ENCODE measurements at places on chromosomes 2 and 18. TPM values are rescaled to one million over a fixed set of nuclear protein-coding genes. Genes with fewer than 3 reads are reported as not detected.

Gene ITGA4
- total RNA-seq, result 0.83 TPM

Gene ST6GAL2
- total RNA-seq, result 0.46 TPM

Gene KLHL30
- total RNA-seq, result 0.03 TPM

Gene GKN2
- total RNA-seq, result not detected

Gene ALKAL2
- 42.8 TPM for total RNA-seq

Gene HJURP
- not detected for total RNA-seq

Gene B3GNT2
- total RNA-seq, result 11.3 TPM

Gene TTN
- total RNA-seq, result 11.4 TPM

Gene TRIB2
- total RNA-seq, result 11.4 TPM

Gene SALL3
- total RNA-seq, result not detected

Gene GALNT14
- 2.0 TPM for total RNA-seq

Gene SLC40A1
- 31.4 TPM for total RNA-seq

Gene SLC5A7
- total RNA-seq, result 0.04 TPM

Gene DPYSL5
- 0.09 TPM for total RNA-seq

Gene SNRNP27
- 17.3 TPM for total RNA-seq

Gene TMEM198
- 6.3 TPM for total RNA-seq

Gene KCNIP3
- total RNA-seq, result 3.7 TPM

Gene KRTCAP3
- 29.9 TPM for total RNA-seq

Gene ANKRD30B
- total RNA-seq, result not detected

Gene FLACC1
- 0.98 TPM for total RNA-seq

All from pancreas (tissue), 10 donors.